HT-29 (cell line): ENCODE measurements at places on chromosomes 2 and 18.

- no peak for DNase-seq
Observed at GRCh38 chr2:206471524-206472062, 28.3 kb downstream of the ADAM23 start.

DNA sequence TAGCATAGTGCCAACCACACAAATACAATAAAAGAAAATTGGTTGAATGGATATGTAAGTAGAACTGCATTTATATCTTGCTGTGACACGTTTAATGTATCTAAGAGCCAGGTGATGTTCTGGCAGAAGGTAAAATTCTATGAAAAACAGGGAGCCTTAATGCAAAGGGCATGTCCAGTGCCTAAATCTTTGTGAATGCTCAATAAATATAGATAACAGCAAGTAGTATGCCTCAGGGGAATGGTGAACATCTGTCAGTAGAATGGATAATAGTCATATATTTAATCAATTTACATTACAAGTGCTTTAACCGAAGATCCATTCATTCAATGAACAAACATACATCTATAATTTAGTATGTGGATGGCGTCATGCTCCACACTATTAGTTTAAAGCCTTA, 43.7 kb upstream of the NYAP2 start:
- no peak for DNase-seq

DNA sequence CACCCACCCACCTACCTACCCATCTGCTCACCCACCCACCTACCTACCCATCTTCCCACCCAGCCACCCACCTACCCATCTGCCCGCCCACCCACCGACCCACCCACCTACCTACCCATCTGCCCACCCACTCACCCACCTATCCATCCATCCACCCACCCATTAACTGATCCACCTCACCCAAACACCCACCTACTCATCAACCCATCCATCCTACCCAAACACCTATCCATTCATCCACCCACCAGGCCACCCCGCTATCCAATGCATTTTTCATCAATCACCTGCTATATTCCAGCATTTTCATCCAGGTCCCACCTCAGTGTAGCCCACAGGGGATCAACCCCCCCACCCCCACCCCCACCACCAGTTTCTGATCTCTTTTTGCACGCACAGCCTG, 121.8 kb downstream of the GLI2 start:
- DNase-seq = no peak

DNA sequence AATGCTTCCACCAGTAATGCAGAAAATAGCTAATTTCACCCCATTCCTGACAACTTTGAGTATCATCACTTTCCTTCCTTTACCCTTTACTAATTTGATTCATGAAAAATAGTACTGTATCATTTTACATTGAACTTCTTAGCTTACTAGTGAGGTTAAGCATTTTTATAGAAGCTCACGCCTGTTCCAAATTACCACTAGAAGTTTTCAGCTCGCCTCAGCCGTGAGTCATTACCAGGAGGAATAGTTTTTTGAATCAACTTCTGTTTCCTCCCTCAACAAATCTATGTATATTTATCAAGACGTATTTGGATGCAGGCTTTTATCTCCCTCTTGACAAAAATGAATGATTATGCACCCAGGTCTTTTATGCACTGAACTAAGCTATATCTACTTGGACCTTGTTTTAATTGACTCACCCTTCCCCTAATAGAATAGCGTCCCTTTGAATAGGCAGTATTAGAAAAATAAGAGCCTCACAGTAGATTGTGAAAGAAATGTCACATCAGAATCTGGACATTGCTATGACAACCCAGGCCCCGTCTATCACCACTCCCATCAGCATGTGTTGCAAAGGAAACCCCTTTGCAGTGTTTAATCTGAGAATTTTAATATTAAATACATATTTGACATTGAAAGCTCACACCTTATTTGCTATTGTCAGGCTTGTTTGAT, 207.4 kb upstream of the NRP2 start:
- DNase-seq = no peak

GRCh38 chr2:184154438-184154837, 443.9 kb upstream of the ZNF804A start:
- DNase-seq = no peak

DNA sequence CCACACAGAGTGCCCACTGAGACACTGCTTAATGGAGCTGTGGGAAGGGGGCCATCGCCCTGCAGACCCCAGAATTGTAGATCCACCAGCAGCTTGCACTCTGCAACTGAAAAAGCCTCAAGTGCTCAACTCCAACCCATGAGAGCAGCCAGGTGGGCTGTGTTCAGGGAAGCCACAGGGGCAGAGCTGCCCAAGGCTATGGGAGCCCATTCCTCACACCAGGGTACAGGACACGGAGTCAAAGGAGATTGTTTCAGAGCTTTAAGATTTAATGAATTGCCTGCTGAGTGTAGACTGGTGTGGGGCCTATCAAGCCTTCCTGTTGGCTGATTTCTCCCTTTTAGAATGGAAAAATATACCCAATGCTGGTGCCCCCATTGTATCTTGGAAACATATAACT, 17.2 kb downstream of the TPO start:
- DNase-seq = no peak

DNA sequence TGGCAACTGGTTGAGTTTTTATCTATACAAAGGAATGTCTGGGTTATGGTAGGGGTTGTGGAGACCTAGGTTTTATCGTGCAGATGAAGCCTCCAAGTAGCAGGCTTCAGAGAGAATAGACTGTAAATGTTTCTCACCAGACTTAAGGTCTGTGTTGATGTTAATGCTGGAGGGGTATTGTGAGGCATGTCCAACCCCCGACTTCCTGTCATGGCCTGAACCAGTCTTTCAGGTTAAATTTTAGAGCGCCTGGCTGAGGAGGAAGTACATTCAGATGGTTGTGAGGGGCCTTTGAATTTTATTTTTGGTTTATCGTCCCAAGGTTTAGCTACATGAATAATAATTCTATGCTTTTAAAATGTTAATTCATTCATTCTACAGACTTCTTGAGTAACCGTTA, 435.1 kb downstream of the DLGAP1 start:
- DNase-seq = no peak

DNA sequence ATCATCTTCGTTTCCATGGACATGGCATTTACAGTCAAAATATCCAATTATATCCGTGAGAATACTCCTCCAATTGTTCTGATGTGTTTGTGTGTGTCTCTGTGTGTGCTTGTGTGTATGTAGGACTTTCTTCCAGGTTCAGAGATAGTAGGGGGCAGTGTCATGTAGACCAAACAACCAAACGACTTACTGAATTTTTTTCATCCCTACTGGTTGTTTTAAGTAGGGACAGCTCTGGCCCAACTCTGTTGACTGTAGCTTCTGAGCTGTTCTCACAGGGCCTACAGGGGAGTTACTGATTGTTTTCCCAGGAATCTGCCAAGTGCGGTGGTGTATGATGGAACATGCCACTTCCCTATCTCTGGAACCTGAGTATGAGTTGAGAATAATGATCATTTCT, 69.6 kb downstream of the ETAA1 start:
- no peak for DNase-seq

DNA sequence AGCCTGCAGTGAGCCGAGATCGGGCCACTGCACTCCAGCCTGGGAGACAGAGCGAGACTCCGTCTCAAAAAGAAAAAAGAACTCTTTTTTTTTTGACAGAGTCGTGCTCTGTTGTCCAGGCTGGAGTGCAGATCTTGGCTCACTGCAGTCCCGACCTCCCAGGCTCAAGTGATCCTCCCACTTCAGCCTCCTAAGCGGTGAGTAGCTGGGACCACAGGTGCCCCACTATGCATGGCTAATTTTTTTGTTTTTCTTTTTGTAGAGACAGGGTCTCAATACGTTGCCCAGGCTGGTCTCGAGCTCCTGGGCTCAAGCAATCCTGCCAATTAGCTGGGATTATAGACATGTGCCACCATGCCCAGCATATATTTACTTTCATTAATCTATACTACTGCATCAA, 12.5 kb upstream of the INO80D start:
- no peak for DNase-seq

- DNase-seq = no peak
Observed at GRCh38 chr2:35174845-35175244, 1180.7 kb upstream of the CRIM1 start.

GRCh38 chr18:27991391-27991790, 185.5 kb downstream of the CDH2 start:
- no peak for DNase-seq

DNA sequence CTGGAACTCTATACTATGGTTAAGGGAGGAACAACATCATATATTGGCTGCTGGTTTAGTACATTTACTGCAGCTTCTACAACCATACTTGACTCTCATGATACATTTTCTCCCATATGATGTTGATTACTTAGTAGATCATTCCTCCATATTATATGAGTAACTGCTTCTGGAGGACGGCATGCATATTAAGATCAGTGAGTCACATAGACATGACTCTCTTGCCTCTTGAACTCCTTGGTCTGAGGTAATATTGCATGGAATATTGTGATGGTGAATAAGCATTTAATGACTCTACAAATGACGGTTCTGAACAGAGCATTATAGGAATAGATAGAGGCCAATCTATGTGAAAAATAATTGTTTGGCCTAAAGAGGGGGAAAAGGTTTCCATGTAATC, 418.8 kb upstream of the SPHKAP start:
- DNase-seq = no peak

DNA sequence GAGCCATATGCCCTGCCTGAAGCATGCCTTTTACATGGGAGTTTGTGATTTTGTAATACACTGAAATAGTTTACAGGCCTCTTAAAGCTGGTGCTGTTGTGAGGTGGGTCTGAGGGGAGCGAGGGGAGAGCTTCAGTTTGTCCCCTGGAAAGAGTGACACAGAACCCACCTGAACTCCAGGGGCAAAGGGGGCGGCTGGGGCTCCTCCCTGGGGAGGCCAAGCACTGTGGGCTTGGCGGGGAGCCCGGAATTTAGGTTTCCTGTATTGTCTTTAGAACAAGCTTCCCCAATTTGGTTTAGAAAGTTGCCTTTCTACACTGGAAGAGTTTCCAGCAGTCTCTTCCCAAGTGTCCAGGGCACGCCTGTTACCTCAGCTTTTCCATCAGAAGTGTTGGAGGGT, 75.7 kb downstream of the VAPA start:
- DNase-seq = no peak

GRCh38 chr2:5696945-5697521, 4.8 kb downstream of the SOX11 start:
- DNase-seq = no peak

DNA sequence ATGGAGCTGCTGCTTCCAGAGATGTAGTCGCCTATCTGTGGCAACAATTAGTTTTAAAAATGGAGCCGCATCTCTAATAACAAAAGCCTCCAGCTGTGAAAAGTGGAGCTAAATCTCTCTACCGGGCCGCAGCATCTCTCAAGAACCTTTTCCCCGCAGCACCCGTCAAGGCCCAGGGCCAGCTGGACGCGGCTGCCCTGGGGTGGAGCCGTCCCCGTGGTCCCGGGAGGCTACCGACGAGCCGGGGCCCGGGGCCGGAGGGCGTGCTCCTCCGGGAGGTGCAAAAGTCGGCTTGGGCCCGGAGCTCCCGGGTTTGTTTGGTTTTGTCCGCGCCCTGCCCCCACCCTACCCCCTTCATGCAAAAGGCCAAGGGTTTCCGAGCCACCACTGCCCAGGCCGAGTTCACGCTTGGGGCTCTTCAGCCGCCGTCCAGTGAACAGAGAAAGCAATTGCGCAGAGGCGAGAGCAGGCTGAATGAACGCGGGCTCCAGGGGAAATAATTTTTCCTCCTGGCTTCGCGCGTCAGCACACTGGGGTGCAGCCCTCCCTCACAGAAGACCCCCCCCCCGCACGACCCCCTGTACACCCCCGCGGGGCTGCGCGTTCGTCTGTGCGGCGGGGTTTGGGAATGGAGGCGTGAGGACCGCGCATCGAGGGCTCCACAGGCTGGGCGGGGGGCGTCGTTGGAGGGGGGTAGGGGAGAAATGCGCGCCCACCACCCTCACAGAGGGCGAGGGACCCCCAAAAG, 557 bp upstream of the GREB1L start:
- DNase-seq = no peak

DNA sequence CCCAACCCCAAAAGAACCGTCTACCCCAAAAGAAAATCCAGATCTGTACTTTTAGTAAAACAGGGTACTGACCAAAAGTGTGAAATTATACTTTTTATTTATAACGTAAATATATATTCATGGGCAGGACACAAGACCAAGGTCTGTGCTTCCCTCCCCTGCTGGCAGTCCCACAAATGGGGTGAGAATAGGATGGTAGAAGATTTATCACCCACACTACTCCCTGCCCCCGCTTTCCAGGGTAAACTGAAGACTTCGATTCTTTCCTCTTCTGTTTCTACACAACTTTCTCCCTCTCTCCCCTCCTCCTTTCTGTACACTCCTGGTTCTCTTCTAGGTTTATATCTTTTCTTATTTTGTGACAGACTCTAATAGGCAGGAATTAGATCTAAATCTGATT, 79.7 kb downstream of the MDH1 start:
- DNase-seq = no peak

- no peak for DNase-seq
Observed at GRCh38 chr18:40653682-40654081, 1301.4 kb upstream of the PIK3C3 start.

DNA sequence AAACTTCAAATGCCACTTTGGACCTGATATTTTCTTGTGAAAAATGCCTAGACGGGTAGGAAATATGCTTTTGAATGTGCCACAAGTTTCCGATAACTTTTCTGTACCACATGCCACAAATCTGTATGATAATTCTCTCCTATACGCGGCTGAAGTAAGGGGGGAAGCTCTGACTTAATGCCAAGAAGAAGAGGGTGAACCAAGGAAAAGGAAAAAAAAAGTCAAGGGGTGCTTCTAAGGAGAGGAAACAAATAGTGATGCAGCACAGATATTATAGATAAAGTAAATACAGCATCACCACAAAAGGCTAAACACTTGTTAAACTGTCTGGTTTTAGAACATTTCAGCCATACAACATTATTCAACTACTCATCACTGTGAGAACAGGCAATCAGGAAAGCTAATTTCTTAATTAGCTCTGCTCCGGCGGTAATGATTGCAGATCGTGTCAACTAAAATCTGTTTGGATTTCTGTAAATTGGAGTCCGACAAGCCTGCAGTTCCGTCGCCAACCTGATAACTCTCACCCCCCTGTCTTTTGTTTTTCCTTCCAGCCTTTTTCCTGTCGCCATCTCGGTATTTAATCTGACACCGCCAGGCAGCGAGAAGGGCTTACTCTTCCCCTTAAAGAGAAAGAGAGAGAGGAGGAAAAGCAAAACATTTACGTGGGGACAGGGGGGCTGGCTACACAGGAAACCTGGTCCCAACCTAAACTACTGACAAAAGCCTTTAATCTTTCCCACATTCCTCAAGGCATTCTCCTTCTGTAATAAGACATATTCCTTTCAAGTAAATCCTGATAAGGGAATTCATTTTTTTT, 67.5 kb downstream of the ZEB2 start:
- DNase-seq = no peak

DNA sequence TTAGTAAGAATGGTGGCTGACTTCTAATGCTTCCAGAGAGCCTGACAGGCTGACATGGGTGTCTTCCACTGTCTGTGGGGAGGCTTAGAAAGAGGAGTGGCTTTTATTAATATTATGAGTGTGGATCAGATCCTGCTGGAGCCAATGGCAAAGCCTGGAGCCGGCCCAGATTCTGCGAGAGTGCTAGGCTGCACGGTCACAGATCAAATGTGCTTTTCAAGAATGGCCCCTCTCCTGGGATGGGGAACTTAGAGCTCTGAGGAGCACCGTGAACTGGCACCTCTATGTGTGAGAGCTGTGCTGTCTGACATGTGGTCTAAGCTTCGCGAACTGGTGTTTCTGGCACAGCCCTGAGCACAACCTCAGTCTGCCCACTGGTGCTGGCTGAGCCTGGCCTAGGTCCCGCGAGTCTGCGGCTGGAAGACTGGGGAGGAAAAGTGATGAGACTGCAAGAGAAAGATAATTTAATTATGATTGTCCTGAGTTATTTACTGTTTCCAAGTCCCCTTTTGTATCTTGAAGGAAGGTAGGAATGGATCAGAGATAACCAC, 70.4 kb downstream of the ASAP2 start:
- no peak for DNase-seq
